ENCODE measurements at places on chromosomes 3 and 15.
A peak's percentile ranks its signal among the peaks of the same experiment; 100 is the strongest.

DNA sequence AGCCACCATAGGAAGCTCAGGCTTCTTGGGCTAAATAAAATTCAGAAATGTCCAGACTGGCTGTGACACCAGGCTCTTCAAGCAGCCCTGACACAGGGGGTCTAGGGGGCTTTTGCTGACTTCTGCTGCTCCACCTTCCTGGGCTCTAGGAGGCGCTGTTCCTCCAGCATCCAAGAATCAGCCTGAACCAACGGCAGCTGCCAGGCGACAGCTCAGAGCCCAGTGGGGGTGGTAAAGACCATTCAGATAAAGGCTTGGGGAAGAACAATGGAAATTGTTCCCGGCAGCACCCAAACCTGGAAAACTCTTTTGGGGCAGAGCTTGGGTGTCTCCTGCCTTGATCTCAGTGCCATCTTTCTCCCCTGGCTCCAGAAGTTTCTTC, 21.6 kb upstream of the PSTPIP1 start:
- no peak for DNase-seq

GRCh38 chr3:38138349-38139190, at the start of gene MYD88:
Gene MYD88, plus strand, starts transcription at chr3:38138661. Its CDS starts 40 bp downstream, at chr3:38138701.
- DNase-seq: peak; percentile 51

GRCh38 chr3:9204253-9204992, 45.0 kb downstream of the SRGAP3 start:
- DNase-seq: no peak

- DNase-seq: peak; percentile 32
Measured at GRCh38 chr3:186705882-186706780, 11.0 kb upstream of the KNG1 start.

DNA sequence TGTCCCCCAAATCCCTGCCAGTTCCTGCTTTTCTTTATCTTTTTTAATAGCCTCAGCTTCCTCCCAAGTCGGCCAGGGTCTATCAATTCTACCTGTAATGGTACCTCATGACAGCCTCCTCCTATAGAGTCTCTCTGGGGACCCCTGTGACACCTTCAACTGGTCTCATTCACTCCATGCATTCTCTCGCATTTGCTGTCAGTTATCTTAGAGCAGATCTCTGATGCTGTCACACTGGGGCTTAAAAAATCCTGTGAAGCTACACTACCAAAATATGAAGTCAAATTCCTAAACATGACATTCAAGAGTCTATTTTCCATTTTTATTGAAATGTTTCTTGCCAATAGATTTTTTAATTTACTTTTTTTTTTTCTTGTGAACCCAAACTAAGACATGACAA, 5.5 kb downstream of the VPS39 start:
- DNase-seq: no peak

DNA sequence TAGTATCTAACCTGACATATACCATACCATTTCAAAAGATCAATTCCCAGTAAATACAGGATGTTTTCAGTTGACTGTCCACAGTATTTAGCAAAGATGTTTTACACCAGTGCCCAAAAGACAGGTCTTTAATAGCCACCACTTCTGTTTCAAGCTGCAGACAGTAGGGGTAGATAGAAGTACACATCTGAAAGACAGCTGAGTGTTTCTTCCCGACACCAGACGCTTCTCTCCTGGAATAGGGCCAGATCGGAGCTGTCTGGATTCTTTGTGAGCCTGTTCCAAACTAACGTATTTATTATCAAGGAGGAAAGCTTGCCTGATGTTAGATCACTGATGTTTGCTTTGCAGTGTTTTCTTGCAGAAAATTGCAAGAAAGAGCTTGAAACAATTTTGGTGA, 136.1 kb upstream of the RBMS3 start:
- DNase-seq: no peak

DNA sequence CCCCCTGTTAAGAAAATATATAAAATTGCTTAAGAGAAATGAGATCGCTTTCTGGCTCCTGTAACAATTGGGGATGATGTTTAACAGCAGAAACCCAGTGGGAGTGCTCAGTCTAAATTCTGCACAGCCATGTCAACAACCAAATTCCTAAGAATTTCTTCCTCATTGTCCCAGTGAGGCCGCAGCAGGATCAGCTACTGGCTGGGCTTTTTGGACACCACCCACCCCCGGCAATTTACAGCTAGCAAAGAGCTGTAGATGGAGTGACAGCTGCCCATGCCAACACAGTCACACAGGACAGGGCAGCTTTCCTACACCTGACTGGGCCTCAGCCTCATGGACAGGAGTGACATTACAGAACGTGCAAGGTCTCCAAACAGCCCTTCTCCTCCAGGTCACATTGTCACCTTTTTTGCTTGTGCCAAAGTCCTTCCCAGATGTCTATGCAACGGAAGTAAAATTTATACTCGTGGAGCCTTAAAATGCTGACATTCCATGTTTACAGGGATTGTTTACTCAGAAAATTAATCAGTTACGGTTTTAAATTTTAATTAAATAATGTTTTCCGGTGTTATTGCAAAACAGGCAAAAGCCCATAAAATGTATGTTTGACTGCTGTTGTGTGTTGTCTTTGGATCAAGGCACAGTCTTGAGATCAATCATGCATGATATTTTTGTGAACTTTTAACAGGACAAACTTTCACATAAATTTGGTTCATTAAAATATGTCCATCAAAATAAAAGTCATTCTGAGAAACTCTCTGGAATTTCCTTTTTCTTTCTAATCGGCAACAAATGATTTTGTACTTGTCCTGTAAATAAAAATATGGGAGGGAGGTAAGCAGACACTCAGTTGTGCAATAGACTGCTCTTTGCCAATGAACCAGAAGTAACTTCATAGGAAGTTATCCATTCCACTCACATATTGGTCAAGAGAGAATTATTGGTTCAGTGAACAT, 943.2 kb downstream of the MCTP2 start:
- no peak for DNase-seq

DNA sequence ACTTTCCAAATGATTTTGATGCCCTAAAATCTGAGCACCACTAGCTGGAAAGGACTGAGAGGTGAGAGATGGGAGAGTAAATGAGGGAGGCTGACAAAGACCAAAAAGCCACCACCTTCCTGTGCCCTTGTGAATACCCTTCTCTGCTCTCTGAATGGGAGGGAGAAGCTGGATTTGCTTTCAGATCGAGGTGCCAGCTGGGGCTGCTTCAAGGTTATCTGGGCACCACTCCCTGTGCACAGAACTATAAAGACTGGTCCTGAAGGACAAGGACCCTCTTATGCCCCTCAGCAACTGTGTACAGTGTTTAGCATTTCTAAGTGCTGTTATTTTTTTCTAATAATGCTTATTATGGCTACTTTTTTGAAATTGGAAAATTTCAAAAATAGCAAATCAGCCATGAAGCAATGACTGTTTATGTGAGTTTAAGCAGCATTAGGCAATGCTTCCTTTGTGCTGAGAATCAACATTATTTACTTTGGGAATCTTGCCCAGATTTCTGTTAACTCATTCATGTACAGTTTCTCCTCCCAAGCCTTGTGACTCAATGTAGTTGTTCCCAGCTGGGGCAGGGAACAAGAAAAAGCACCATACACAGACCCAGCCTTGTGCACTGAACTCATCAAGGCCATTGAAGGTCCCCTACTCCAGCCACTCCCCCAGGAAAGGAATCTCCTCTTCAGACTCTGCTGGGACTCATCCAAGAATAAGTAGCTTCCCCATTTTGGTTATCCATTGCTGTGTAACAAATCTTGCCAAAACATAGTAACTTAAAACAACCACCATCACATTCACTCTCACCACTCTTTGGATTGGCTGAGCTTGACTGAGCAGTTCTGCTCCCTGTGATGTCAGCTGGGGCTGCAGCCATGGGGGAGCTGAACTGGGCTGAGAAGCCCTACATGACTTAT, 37.3 kb upstream of the CDV3 start:
- DNase-seq: peak; percentile 85

GRCh38 chr3:145716519-145716918, 444.5 kb downstream of the PLOD2 start:
- no peak for DNase-seq

- no peak for DNase-seq
Measured at GRCh38 chr3:134874737-134875413, 79.8 kb downstream of the EPHB1 start.

DNA sequence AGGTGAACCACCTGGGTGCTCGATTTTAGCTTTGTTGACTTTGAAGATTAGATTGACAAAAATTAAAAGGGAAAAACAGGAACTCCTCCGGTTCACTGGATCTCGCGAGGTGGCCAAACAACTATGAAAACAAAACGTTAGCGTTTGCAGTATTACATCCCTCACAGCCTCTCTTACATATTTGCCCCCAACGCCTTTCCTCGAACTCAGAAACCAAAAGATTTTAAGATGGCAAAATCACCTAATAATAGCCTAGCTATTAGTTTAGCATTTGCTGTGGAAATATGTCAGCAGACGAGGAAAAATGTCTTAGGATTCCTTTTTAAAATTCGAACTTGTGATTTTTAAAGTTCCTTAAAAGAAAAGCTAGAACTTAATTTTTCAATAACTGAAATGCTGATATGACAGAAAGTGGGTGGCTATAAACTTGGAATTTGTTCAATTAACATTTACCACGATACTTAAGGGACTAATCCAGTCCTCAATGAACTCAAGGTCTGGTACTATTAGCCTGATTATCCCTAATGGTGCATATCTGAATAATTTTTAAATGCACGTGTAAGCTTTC, 491 bp upstream of the SENP7 start:
- no peak for DNase-seq
